ENCODE measurements at places on chromosomes 7 and 10.
A peak's percentile ranks its signal among the peaks of the same experiment; 100 is the strongest.

DNA sequence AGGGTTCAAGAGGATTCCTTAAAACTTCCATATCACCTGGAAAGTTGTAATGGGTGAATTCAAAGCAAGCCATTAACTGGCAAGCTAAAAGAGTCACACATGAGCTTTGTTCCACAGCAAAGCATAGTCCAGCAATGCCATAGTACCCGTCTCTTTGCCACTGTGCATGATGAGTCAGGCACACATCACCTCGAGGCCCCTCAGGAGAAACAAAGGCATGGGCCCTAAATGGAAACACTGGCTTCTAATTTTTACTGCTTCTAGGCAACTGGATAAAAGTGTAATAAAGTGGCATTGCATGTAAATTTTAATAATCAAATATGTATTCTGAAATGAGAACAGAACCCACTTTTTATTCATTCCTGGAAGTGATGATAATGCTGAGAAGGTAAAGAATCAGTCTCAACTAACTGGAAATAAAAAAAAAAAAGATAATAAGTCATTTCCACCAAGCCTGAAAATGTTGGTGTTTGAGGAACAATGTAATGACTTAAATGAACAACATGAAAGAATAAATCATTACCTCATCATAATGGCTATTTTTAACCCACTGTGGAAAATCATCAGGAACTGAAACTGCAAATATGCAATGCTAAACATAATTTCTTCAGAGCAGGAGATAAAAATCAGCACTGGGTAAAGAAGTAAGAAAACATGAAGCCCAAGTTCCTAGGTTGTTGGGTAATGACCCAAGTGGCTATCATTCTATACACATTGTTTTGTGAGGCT is 104.9 kb downstream of the CDK6 start:
- peak; percentile 53 for DNase-seq

- no peak for DNase-seq
Observed at GRCh38 chr7:3218411-3219225, 82.4 kb upstream of the SDK1 start.

GRCh38 chr10:69766161-69766910 is 35.4 kb upstream of the COL13A1 start:
- peak; percentile 72 for DNase-seq

GRCh38 chr7:49644396-49645166 is 128.9 kb upstream of the VWC2 start:
- no peak for DNase-seq

- no peak for DNase-seq
Observed at GRCh38 chr10:93272884-93273675, 199.4 kb downstream of the CYP26A1 start.

GRCh38 chr7:150936018-150936417 is 42.1 kb downstream of the KCNH2 start:
- DNase-seq, result no peak

DNA sequence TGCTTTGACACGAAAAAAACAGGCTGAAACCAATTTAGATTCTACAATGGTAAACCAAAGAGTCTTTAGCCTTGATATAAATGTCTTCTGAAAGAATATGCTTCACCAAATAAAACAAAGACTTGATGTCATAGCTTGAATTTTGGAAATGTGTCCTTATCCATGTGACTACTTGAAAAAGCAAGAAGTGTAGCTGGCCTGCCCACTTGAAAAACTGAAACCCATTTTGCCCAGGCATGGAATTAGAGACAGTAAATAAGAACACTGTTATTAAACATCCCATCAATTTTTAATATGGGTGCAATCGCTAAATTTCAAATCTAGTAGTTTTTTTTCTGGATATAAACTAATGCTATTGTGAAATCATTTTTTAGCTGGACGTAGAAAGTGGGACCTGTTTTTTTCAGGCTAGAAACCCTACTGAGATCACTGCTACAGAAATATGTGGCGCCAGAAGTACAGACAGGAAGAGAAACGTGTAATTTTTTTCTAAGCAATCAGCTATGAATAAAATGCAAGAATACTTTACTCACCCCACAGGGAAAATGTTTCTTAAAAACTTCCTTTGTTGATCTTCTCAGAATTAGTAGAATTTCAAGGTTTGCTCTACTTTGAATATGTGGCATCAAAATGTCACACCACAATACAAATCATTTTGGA is 56.7 kb downstream of the PIP4K2A start:
- peak; percentile 58 for DNase-seq

DNA sequence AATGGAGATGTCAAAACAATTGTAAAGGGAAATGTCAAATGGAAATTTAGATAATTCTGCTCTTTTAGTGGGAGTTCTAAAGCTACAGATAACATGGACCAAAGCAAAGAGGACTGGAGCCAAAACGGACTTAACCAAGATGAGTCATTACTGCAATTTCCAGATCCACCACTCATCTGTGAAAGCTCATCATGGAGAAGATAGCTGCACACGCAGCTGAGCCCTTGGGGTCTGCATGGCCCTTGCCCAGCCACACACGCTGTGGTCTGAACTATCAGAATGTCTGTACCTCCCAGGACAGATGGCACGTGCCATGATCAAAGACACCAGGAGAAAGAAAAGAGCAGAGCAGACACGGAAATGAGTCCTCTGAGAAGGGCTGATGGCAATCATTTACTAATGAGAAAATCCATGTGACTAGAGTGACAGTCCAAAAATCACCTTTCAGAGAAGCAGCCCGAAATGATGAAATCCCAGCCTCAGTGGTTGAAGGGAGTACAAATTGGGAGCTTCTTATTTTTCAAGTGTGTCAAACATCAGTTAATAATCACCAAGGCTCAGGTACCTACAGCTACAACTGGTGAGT is 177.9 kb upstream of the MGMT start:
- DNase-seq, result no peak

DNA sequence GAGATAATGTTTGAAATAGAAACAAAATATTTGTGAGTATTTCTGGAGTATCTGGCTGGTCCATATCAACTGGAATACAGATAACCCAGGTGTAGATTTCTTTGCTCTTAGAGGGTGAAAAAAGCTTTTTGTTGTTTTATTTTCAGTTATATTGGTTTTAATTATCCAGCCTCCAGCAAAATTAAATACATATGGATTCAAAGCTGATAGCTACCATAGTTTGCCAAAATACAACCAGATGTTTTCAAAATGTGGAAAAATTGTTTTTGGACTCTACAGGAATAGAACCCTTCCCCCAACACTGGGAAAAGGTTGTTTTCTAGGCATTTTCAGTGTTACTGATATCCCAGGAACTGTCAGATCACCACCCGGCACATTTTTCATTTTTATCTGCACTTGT is 30.1 kb downstream of the LRRC17 start:
- no peak for DNase-seq

DNA sequence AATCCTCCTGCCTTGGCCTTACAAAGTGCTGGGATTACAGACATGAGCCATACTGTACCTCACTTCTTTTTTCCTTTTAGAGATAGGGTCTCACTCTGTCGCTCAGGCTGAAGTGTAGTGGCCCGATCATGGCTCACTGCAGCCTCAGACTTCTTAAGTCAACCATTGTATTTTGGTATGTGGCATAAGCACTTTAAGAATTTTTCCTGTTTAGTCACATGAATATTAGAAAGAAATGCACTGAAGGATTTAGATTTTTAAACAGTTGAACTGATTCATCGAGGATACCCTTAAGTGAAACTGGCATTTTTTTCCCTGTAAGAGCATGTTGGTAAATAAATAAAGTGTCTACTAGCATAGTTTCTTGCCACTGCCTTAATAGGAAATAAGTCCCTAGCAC is 319.3 kb upstream of the CACNA2D1 start:
- DNase-seq, result peak; percentile 3

GRCh38 chr7:93895859-93896600 is 5.5 kb upstream of the TFPI2 start:
- DNase-seq, result no peak

DNA sequence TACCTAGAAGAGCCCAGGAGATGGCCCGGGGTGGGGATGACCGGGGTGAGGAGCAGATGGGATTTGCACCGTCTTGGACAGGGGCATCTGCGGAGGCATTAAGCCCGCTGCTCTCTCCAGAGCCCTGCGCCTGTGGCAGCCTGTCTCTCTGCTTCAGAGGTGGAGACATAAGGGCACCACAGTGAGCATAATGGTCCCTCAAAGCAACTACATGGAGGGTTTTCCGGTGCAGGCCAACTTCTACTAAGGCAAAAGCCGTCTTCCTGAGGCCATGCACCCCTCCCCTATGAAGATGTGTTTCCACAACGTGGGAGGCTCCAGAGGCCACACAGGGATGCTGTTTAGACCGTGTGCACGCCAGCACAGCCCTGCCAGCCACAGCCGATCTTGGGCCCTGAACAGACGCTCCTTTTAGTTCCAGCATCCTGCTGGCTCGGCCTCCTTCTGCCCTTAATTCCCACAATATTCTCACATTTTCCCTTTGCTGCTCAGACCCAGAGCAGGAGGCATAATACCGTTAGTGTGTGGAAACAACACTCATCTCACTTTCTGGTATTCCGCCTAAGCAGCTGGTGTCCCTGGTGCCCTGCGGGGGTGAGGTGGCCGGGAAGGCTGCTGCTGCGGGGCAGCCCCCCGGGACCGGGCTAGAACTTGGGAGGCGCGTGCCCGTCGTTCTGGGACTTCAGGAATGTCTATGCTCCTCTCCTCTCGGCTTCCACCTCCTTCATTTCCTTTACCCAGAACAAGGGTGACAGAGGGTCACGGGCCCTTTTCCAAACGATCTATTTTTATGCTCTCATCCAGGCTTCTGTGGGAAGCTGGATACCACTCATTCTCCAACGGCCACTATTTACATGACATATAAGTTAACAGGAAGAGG is 266.9 kb downstream of the TNS3 start:
- peak; percentile 81 for DNase-seq

GRCh38 chr10:91551856-91552255 is 81.0 kb downstream of the PPP1R3C start:
- DNase-seq, result peak; percentile 85
